ENCODE measurements at places on chromosomes 7 and 10.

DNA sequence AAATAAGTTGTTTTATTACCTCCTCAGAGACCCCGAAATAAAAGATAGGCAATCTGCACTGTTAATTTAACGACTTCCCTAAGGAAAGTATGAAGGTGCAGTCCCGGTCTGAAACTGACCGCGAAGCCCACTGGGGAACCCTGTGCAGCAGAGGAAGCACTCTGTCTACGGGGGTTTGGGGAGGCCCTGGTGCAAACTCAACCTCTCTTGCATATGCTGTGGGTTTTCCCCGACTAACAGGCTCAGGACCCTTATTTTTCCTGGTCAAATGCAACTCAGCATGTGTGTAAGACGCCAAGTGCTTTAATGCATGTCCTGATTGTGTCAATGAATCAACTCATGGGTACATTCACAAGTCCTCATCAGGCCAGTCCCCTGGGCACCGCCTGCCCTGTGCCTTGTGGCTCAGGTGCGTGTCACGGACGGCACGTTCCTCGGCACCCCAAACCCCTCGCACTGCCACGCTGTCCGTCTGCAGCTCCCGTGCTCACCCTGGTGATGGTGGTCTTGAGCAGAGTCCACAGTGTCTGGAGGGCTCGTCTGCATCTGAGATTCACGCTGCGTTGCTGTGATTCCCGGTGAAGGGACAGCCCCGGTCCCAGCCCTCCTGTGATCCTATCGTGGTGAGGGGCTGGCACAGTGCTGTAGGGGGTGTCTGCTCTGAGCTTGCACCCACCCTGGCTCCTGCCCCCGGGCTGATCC is 33.8 kb downstream of the JAKMIP3 start:
- peak; percentile 38 for DNase-seq

DNA sequence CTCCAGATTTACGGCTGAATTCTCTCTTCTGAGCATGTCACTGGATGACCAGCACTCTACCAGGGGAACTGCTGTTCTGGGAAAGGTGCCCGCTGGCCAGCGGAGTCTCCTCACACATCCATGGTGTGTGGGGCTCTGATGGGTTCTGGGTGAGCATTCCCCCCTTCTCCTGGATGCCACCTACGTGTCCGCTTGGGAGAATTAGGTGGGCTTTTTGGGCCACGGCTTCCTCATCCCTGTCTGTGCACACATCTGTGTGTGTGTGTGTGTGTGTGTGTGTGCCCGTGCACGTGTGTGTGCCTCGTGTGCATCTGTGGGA is 163.0 kb downstream of the DNAJB6 start:
- DNase-seq, result no peak

DNA sequence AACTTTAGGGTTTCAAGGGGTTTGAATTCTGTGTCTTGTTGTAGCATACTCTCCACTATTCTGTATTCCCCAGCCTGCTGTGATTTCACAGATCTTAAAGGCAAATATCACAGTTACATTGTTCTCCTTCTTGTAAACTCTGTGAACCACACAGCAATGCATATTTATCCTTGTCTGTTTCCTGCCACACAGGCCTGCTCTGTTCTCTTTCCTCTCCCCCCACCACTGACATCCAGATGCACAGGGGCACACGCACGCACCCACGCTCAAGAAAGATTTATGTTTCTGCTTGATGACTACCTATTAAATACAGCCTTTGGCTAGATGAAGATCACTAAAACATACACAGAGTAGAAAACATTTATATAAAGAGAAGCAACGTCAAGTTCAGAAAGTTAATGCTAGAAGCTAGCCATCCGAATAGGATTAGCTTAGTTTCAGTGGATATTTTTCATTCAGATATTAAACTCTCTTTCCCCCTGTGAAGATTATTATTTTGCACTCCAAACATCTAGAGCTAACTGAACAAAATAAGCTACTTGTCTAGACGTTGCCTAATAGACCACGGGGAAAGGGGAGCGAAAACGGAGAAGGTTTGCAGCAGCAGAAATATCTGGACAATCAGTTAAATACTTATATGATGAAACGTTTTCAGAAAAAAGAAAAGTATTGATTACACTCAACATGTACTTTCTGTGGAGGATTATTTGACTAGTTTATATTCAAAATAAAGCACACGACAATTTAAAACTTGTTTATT is 193.1 kb upstream of the SEMA3C start:
- DNase-seq, result no peak

- DNase-seq, result no peak
Observed at GRCh38 chr10:62148155-62148554, 120.5 kb downstream of the RTKN2 start.

- DNase-seq, result no peak
Observed at GRCh38 chr7:45430397-45430796, 143.8 kb upstream of the ADCY1 start.

GRCh38 chr7:70497793-70498192 is 634.2 kb upstream of the GALNT17 start:
- no peak for DNase-seq

DNA sequence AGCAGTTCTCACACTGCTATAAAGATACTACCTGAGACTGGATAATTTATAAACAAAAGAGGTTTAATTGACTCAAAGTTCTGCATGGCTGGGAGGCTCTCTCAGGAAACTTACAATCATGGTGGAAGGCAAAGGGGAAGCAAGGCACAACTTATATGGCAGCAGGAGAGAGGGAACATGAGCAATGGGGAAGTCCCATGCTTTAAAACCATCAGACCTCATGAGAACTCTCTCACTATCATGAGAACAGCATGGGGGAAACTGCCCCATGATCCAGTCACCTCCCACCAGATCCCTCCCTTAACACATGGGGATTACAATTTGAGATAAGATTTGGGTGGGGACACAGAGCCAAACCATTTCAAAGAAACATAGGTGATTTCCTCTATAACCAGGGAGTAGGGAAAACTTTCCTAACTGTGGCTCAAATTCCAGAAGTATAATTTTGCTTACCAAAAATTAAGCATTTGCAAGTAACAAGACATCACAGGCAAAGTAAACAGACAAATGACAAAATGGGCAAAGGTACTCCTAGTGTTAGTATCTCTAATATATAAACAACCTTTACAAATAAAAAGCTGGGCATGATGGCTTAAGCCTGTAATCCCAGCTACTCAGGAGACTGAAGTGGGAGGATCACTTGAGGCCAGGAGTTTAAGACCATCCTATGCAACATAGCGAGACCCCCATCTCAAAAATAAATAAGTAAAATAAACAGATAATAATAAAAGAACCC is 88.0 kb downstream of the KBTBD2 start:
- DNase-seq, result no peak

GRCh38 chr10:11646450-11646849 is 35.0 kb upstream of the USP6NL start:
- DNase-seq, result no peak

DNA sequence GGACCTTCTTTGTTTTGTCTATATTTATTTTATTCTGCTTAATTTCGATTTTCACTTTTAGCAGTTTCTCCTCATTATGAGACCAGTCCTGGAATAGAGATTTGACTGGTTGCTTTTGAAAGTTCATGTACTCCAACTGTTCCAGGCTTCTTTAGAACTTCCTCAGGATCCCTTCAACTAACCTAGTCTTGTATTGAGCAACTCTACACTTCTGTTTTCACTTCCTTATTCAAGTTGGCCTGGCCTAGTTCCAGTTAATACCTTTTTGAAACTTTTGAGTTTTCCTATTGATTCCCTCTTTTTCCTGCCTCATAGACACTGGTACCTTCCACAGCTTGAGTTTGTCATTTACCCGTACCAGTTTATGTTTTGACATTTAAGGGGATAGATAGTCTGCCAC is 421.7 kb downstream of the ATRNL1 start:
- no peak for DNase-seq

- no peak for DNase-seq
Observed at GRCh38 chr10:36476399-36476798, 649.0 kb upstream of the ANKRD30A start.

GRCh38 chr7:149721084-149721601 is 52.2 kb downstream of the ZNF467 start:
- DNase-seq, result no peak

GRCh38 chr7:115754226-115754625 is 276.3 kb downstream of the TFEC start:
- no peak for DNase-seq

DNA sequence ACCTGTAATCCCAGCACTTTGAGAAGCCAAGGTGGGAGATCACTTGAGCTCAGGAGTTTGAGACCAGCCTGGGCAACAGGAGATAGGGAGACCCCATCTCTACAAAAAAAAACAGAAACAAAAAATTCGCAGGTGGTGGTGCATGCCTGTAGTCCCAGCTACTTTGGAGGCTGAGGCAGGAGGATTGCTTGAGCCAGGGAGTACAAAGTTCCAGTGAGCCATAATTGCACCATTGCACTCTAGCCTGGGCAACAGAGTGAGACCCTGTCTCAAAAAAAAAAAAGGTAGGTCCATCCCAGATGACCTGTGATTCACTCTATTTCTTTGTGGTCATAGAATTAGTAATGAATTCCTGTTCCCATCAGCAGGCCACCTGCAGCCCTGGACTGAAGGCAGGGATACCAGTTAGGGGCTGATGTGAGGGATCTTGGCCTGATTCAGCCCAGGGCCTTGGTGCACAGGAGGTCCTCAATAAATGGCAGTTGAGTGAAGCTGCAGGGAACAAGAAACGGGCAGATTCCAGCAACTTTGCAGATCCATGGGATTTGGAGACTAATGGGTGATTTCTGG is at the start of gene MYH16:
MYH16 (plus strand) TSS at position 364 of the 570 bp plus-strand sequence.
- DNase-seq, result no peak

DNA sequence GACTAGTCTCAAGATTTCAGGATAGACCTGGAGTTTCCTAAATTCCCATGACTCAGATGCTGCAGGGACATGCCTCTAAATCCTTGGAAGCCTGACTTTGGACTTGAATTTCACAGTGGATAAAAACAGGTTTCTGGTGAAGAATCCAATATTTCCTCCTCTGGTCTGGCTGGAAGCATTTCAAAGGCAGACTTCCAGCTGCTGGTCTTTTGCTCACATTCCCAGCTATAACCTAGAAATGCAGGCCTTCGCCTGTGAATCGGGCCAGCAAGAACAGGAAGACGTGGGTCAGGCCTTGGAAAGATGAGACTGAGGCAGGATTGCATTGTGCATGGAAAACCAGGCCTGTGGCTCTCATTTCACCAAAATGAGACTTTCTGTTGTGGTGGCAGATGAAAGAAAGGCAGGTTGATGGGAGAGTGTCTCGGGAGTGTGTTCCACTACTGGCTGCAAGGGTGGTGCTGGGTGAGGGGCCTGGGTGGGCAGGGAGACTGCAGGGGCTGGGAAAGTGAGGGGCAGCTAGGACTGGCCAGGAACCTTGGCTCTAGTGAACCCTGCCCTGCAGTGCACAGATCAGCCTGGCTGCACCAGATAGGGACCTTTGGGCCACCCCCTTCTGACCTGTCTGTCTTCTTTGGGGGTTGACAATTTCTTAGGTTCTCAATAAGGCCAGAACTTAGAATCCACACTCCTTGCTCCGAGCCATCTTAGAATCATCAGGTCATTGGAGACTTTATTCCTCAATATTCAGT is 488.8 kb upstream of the MKI67 start:
- no peak for DNase-seq

Measured in left forelimb (tissue), 1 donor.